CD4-positive, alpha-beta T cell treated with Interleukin-1 beta for 1 hour (primary cell): ENCODE measurements at places on chromosomes 7 and 10.

DNA sequence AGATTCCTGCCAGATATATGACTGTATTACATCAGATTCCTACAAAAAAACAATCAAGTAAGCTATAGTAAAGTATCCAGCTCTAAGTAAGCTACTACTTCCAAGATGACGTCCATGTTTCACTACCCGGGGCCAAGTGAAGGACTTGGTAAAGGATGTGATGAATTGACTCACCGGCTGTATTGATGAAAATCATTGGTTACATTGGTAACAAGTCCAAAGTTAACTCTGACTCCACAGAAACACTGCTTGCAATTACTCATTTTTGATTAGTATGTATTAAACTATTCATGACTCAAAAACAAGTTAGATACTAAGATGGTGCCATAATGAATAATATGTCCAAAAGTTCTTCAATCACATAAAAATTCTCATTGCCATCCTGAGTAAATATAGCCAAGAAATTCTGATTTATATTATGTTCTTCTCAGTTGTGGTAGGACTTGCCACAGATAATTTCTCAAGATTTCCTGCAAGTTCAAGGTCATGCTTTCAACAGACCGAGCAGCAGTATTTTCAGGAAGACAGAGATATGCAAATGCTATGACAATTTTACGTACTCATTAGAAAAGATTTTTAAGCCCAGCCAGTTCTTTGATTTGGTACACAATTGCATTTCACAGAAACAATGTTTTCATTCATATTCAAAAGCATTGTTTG, 12.6 kb upstream of the DNAJC1 start:
- DNase-seq: no peak

DNA sequence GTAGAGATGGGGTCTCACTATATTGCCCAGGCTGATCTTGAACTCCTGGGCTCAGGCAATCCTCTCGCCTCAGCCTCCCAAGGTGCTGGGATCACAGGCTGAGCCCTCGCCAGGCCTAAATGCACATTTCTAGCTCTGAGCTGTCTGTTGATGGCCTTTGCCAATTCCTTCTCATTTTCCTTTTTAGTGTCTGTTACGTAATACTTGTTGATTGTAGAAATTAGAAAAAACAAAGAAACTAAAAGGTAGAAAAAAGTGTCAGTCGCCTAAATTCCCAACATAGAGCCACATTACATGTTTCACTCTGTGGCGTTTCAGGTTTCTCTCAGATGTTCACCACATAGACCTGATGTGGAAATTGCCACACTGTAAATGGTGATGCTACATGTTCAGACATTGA, 44.0 kb upstream of the RASGEF1A start:
- DNase-seq: no peak

- no peak for DNase-seq
These were observed 8.1 kb downstream of the ABHD11 start for GRCh38 chr7:73730485-73730884.

GRCh38 chr10:129323879-129324278, 143.2 kb upstream of the MGMT start:
- DNase-seq: no peak

GRCh38 chr10:121598263-121599249, at the start of gene FGFR2:
Gene FGFR2, minus strand, starts transcription at chr10:121598444. Its CDS starts 4,627 bp downstream, at chr10:121593817.
- DNase-seq: peak; percentile 3

DNA sequence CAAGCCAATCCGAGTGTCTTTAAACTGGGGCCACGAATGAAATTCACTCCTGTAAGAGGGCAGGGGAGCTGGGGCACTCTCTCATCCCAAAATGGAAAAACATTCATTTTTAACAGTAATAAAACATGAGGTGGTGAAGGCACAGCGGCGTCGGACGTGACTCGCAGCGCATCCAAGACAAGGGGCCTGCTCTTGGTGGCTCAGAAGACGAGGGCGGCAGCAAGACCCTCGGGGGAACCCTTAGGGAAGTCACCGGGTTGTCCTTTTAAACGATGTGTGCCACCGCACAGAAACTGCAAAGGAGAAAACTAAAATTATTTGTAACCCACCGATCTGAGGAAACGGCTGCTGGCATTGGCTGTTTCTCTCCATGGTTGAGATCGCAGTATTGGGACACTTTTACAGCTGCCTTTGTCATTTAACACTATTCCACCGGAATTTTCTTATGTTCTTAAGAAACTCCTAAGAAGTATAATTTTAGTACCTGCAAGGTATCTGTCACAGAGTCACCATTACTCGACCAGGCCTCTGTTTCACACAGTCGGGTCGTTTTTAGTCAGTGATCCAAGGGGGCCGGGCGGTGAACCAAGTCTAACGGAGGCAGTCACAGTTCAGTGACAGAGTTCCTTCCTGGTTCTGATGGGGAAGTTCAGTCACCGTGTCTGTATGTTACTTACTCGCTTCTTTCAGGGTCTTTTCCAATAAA, 159.3 kb downstream of the PTPRN2 start:
- no peak for DNase-seq

- peak; percentile 4 for DNase-seq
These were observed 10.4 kb upstream of the FGFR2 start for GRCh38 chr10:121608469-121609190.

DNA sequence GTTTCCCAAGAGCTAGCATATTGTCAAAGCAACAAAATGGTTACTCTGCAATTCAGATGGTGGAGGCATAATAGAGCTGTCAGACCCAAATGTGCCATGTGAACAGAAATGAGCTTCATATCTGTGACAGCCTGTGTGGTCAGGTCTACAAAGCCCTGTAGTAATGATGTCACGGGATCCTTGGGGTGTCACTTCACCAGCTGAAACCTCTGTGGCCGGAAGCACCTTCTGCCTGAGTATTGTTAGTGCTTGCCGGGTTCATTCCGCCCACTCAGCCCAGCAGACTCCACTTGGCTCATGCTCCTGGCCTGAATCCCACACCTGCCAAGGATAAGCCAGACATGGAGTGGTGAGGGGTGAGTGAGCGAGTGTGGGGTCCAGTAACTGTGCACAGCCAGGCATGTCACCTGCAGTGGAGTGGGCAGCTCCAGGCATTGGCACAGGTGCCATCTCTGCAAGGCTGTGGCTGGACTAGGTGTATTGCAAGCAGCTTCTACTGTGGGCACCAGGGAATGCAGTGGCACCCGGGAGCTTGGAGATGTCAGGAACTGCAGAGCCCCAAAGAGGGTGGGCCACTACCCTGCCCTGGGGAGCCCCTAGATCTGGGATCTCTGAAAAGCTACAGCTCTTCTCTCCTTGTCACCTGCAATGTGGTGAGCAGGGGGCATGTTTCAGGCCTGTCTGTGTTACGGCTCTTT, 341.9 kb upstream of the CHRM2 start:
- no peak for DNase-seq

GRCh38 chr7:131931370-131931769, 374.9 kb upstream of the PODXL start:
- DNase-seq: no peak

GRCh38 chr10:43071865-43072650, 4.8 kb upstream of the RET start:
- DNase-seq: no peak

GRCh38 chr10:17453373-17454091, 863 bp downstream of the ST8SIA6 start:
- DNase-seq: no peak
